ENCODE measurements at places on chromosomes 2 and 18.
A peak's percentile ranks its signal among the peaks of the same experiment; 100 is the strongest.

GRCh38 chr2:214747992-214748391 is 61.5 kb downstream of the BARD1 start:
- no peak for DNase-seq

- DNase-seq = no peak
Measured at GRCh38 chr18:12895014-12895413, 11.0 kb upstream of the PTPN2 start.

GRCh38 chr2:189613650-189614420 is 33.2 kb upstream of the SLC40A1 start:
- peak; percentile 32 for DNase-seq

DNA sequence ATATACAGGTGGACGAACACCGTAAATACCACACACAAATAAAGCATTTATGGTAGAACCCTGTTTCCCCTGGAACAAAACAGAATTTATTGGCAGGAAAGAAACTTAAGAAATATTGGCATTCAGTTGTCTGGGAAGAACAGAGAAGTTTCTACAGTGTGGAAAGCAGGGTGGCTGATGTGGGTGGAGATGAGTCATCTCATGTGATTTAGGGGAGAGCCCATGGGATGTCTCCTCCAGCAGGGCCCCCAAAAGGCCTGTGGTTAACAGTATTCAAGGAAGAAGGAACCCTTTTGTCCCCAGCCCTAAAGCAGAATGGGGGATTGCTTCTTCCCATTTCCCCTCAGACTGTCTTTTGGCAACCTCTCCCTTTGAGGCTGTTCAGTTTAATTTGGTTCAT is 24.2 kb downstream of the SIX3 start:
- DNase-seq = no peak

DNA sequence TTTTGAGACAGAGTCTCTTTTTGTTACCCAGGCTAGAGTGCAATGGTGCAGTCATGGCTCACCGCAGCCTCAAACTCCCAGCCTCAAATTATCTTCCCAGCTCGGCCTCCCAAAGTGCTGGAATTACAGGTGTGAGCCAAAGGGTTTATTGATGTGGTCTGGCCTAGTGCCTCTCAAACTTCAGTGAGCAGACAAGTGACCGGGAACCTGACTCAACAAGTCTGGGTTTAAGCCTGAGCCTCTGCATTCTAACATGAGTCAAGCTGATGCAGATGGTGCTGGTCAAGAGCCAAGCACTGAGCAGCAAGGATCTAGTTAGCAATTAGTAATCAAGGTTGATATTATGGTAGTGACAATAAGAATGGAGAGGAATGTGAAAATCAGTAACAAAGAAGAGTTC is 21.3 kb downstream of the CDK15 start:
- DNase-seq = no peak

- peak; percentile 10 for DNase-seq
Measured at GRCh38 chr2:161576421-161576820, 47.8 kb upstream of the SLC4A10 start.

DNA sequence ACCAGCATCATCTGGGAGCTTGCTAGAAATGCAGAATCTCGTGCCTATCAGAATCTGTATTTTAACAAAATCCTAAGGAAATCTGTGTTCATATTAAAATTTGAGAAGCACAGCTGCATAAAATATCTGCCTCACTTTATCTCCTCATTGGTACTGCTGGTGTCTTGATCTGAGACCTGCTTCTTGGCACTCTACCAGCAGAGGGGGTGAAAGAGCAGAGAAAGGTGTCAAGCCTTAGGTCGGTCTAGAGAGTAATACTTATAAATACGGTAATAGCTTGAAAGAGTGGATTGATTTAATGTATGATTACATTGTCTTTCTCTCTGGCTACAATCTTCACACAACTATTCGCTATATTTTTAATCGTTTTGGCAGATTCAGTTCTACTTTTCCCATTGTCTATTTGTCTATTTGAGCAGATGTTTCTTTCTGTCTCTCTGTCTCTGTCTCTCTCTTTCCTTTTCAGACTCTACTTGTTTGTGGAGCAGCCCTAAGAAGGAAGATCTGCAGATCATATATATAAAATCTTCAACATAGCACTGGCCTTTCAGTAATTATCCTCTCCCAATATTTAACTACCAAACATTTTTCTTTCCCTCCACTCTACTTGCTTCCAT is 1.7 kb upstream of the GCG start:
- DNase-seq = peak; percentile 68

DNA sequence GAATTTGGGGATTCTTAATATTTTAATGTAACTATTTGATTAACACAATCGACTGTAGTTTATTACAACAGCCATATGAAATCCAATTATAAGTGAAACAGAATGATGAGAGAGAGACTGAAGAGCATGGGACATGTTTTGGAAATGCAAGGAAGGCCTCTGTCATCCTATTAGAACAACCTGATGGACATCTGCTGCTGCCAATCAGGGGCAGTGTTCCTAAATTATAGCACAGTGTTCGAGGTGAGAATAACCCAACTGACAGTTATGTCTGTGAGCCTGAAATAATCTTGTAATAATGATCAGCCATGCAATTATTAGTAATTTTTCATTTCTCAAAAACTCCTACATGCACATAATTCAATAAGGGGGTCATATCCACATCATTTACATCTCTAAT is 73.6 kb downstream of the CCDC141 start:
- DNase-seq = no peak

- DNase-seq = no peak
Measured at GRCh38 chr18:78510636-78511035, 469.0 kb upstream of the SALL3 start.

- DNase-seq = peak; percentile 7
Measured at GRCh38 chr2:13193900-13194299, 477.2 kb downstream of the TRIB2 start.

GRCh38 chr2:30761226-30761625 is 46.0 kb downstream of the CAPN13 start:
- DNase-seq = no peak

- no peak for DNase-seq
Measured at GRCh38 chr2:128290356-128290755, 28.3 kb downstream of the HS6ST1 start.

DNA sequence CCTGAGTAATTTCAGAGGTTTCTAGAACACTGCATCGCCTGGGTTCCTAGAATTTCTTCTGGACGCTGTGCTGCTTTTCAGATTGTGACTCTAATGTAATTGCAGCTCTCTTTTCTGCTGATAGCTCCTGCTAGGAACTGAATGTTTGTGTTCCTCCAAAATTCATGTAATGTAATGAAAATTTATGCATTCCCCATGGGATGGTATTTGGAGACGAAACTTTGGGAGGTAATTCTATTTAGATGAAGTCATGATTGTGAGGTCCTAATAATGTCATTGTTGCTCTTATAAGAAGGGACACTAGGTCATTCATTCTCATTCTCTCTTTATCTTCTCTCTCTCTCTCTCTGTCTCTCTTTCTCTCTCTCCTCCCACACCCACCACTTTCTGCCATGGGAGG is 223.9 kb upstream of the DOK6 start:
- DNase-seq = no peak

DNA sequence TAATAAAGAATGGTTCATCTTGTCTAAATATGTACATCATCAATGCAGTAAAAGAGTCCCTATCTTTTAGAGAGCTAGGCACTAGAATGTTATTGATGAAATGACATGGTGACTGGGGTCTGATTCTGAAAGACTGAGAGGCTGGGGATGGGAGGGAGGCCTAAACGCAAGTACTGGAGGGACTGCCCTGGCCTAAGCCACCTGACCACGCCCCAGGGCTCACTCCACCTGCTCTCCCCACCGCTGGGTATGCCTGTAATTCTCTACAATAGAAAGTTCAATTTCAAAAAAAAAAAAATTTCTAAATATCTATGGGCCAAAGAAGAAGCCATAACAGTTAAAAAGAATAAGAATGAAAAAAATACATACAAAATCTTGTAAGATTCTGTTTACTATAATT is 194.0 kb downstream of the HDAC4 start:
- DNase-seq = no peak

GRCh38 chr18:70808481-70809056 is 519.7 kb downstream of the SOCS6 start:
- no peak for DNase-seq

DNA sequence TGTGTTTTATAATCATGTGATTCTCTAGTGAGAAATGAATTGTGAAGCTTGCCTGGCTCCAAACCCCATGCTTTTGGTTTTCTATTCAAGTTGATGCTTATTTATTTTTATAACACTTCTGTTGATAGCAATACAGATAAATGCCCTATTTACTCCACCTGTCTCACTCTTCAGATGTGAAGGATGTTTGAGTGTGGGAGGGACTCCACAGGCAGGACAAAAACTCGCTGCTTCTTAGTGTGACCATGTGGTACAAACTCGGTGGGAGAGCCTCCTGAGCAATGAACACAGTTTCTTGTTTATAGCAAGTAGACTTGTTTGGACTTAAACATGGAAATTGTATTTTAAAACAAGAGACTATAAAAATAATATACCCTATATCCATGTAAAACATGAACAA is 219.7 kb downstream of the GULP1 start:
- no peak for DNase-seq

- no peak for DNase-seq
Measured at GRCh38 chr2:217897091-217897715, 105.6 kb downstream of the TNS1 start.

GRCh38 chr2:235911633-235912233 is 256.5 kb downstream of the GBX2 start:
- no peak for DNase-seq

DNA sequence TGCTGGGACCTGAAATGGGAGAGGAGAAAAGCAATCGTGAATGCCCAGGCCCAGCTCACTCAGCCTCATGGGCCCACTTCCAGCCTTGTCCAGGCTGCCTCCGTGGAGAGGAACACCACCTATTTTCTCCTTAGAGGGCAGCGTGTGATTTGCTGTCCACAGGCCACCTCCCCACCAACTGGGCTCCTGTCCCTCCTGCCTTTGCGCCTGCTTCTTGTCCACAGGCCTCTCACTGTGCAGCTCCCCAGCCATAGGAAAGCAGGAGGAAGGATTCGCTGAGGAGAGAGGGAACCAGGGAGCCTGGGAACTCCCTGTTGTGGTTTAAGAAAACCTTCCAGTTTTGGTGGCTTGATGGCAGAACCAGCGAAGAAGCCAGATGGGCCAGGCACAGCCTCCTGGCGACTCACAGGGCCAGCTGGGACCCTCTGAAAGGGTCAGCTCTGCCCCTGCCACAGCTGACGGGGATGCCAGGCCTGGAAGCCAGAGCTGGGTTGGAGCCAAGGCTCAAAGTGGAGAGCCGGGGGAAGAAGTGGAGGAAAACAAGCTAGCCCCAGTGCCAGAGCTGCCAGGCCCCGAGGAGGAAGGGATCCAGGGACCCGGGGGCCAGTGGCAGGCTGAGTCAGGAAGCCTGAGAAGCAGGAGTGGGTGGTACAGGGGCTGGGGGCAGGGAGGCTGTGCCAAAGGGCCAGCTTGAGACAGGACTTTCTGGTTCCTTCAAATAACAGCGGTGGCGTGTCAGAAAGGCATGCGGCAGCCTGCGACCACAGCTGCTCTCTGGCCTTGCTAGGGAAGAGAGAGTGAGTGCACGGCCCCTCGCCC is 9.9 kb downstream of the TMBIM1 start:
- no peak for DNase-seq

DNA sequence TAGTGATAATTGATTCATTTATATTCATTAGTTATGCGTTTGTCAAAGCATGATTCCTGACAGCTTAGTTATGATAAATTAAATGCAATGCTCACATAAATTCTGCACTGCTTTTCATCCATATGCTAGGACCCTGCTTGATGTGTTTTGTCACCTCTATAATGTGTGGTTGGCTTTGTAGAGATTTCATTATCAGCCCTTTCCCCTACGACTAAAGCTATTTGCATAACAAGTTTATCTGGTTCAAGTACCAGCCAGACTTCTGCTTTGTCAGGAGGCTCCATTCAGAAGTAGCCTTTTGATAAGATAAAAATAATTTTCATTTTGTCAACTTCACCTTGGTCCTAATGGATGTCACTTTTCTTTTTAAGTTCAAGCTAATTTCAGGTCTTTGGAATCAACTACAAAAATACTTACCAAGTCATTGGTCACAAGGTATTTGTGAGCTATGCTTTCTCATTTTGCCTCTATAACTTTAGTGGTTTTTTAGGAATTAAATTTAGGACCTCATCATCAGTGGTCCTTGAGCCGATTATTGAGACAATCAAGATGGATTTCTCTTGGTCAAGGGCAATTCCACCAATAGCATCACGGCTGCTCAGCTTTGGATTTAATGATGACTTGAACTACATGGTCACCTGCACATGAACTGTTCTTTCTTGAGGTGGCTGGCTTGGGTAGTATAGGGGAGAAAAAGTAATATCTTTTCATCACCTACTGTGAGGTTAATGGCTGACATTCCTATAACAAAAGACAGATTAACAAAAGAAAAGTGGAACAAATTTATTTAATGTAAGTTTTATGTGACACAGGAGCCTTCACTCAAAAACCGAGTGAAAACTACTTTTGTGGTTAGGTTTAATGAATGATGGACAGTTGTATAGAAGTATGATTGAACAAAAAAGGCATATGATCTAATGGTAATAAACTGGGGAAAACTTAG is 162.1 kb downstream of the MYO3B start:
- no peak for DNase-seq

DNA sequence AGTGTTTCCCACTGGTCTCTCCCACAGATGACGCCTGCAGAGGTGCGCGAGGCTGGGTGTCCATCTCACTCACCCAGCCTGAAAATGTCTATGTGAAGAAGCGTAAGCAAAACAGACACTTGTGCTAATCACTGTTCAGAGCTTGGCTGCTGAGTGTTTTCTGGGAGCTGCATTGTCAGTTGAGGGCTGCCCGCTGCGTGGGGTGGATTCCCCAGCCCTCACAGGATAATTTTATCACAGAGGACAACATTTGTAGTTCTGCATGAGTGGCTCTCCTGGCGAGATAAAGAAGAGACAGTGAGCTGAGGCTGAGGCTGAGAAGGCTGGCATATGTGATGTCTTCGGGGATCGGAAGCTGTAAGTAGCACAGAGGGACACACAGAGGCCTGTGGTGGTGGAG is 16.2 kb upstream of the CAPN13 start:
- no peak for DNase-seq

DNA sequence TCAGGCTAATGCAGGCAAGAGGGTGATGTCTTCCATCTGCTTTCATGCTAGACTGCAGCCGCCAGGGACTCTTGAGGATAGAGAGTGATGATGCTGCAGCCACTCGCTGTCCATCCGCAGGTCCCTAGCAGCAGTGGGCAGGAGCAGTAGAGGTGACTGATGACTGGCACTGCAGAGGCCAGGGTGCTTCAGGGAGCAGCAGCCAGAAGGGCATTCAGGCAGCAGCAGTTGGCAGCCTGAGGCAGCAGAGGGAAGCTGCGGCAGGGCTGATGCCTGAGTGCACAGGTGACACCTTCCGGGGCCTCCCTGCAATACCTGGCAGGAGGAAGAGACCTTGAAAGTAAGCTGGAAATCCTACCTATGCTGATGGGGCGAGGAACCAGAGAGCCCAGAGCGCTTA is 214.2 kb downstream of the ICOS start:
- DNase-seq = no peak

Data from endothelial cell (in vitro differentiated cells).